Fibroblast of gingiva (primary cell): ENCODE measurements at places on chromosomes 1 and 21.
A peak's percentile ranks its signal among the peaks of the same experiment; 100 is the strongest.

DNA sequence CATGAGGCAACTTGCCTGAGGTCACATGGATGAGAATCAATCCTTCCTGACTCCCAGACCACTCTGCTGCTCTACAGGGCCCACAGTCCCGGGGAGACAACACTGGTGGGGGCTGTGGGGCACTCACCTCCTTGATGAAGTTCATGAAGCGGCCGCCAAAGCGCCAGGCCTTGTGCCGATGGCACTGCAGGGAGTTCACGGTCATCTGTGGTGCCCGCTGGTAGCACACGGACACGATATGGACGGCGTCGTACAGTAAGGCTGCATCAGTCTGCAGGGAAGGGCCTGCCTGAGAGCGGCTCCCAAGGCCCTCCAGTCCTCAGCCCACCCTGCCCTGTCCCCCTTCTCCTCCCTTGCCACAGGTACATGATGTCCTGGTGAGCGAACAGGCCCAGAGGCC lies 175.3 kb downstream of the GRIK3 start:
- no peak for DNase-seq

GRCh38 chr1:61925591-61926298 lies 183.5 kb downstream of the PATJ start:
- DNase-seq = no peak

- no peak for DNase-seq
Measured at GRCh38 chr1:238107322-238107721, 216.6 kb upstream of the ZP4 start.

- DNase-seq = peak; percentile 44
Measured at GRCh38 chr1:43582162-43582566, 51.5 kb downstream of the PTPRF start.

- no peak for DNase-seq
Measured at GRCh38 chr1:100145116-100145515, 12.2 kb downstream of the TRMT13 start.

DNA sequence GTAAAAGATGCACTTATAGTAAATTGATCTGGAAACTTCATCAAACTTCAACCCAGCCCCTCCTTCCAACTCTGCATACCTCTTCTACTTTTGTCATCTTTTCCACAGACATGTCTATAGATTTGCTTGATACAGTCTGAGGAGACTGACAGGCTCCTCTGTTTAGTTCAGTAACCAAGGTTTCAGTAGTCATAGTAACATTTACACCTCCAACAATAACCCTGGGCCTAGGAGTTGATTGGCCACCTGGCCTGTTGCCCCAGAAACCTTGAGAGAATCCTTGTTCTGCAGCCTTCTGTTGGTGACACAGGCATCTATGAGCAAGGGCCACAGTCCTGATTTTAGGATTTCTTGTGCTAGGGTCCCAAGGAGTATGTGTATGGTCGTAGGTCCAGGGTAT lies at the start of gene CFAP141:
Gene CFAP141 (minus strand): TSS at position 138 of the 400 bp plus-strand sequence. CDS start 26 bp downstream, at position 112.
- DNase-seq = no peak
